ENCODE measurements at places on chromosomes 7 and 10.

GRCh38 chr7:47937711-47938573 is 10.3 kb downstream of the PKD1L1 start:
- DNase-seq: no peak

GRCh38 chr10:44418637-44419036 is 33.7 kb upstream of the CXCL12 start:
- DNase-seq: no peak

- DNase-seq: peak; percentile 95
These were observed 10.3 kb downstream of the AKR1B1 start for GRCh38 chr7:134448356-134449229.

GRCh38 chr7:77684030-77684429 is 12.2 kb upstream of the RSBN1L start:
- peak; percentile 87 for DNase-seq

DNA sequence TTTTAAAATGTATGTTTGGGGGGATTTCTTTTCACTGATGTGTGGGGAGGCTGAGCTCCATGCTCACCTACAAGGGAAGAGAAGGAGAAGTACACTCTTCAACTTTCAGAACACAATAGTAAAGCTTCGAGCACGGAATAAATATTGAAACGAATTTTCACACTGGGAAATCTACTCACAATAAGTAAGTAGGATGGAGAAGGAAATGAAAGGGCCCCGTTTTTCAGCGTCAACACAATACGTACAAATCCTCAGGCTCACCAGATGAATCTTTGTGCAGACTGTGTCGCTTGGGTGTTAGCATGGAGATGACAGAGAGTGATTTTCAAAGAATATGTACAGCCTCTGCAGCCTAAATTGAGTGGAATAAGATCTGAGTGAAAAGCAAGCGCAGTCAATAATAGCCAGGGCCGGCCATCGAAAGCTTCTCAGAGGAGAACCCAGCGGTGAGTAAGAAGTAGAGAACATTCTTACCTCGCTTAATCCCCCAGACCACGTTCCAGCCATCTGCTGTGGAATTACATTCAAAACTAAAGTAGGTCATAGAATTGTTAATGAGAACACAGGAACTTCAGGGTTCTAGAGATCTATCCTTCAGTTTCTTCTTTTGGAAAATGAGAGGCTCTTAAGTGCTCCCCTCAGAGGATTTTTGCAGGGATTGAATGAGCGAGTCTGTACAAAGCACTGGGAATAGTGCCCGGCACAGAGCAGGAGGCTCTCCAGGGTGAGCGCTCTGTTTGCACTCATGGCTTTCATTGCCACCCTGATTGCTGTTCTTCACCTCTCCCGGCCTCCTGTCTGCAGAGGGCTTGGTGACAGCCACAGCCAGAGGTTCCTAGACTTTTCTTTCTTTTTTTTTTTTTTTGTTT is 292.8 kb downstream of the SFMBT2 start:
- no peak for DNase-seq

- no peak for DNase-seq
These were observed 52.5 kb downstream of the CDHR3 start for GRCh38 chr7:106015381-106016218.

DNA sequence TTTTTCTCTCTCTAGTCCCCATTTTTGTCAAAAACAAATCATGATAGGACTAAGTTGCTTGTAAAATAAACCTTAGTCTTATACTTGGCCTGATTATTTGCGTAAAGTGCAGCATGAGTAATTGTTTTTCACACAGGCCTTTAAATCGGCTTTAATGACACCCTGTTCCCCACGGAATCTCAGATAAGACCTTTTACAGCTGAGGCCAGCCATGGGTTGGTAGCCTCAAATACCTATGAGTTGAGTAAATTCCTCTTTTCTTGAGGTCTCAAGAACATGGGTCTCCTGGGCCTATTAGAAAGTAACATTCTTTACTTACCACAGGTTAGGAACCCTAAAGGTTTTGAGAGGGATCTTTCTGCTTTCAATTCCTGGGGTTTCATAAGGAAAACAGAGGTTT is 761.0 kb upstream of the PHF14 start:
- no peak for DNase-seq

DNA sequence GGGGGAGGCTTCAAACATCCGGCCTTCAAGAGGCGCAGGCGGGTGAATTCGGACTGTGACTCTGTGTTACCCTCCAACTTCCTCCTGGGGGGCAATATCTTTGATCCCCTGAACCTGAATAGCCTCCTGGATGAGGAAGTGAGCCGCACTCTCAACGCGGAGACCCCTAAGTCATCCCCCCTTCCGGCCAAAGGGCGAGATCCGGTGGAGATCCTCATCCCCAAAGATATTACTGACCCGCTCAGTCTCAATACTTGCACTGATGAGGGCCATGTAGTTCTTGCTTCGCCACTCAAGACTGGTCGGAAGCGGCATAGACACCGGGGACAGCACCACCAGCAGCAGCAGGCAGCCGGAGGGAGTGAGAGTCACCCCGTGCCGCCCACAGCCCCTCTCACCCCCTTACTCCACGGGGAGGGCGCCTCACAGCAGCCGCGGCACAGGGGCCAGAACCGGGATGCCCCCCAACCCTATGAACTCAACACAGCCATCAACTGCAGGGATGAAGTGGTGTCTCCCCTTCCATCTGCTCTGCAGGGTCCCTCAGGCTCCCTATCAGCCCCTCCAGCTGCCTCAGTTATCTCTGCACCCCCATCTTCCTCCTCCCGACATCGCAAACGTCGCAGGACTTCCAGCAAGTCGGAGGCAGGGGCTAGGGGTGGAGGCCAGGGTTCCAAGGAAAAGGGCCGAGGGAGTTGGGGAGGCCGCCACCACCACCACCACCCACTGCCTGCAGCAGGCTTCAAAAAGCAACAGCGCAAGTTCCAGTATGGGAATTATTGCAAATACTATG is 1.1 kb downstream of the MEPCE start:
- no peak for DNase-seq

DNA sequence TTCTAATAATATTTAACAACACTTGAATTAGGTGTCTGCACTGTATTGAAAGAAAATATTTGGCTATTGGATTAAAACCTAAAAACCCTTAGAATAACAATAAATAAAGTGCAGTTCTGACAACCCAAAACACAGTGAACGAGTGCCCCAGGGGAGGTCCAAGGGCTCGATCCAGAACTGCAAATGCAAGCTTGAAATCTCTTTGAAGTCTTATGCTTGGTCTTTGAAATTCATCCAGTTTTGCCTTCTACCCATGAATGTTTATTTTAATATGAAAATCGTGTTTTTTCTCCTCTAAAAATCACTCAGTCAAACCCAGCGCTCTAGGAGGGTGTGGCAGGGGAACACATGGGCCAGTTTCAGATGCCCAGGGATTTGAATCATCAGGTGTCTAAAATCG is 119.5 kb downstream of the MTPAP start:
- DNase-seq: no peak

DNA sequence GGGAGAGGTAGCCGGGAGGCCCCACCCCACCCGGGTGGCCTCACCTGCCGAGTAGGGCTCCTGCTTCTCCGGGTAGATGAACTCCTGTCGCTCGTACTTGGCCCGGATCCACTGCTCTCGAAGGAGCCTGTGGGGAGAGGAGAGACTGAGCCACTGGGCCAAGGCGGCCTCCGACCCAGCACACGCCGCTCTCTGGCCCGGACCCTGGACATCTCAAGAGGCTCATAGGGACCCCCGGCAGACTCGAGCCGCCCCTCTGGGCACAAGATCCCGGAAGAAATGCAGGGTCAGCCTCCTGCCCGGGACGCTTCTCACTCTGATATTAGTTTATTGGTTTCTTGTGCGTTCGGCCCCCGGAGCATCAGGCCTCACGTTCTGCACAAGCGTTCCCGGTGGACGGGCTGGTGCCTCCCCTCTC is 34.5 kb downstream of the ADAP1 start:
- no peak for DNase-seq

DNA sequence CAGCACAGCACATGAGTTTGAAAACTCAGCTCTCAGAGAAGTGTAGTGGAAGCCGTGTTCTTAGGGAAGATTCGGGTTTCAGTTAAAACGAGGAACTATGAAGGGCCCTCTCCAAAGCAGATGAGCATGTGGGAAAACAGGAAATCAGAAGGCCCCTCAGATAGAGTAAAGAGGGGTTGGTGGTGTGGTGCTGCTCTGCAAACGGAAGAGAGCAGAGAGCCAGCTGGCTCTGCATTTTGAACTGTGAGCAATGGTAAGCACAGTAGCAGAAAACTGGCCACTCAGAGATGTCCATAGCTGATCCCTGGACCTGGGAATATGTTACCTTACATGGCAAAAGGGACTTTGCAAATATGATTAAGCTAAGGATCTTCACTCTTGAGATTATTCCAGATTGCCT is 27.9 kb upstream of the CUL1 start:
- DNase-seq: no peak

DNA sequence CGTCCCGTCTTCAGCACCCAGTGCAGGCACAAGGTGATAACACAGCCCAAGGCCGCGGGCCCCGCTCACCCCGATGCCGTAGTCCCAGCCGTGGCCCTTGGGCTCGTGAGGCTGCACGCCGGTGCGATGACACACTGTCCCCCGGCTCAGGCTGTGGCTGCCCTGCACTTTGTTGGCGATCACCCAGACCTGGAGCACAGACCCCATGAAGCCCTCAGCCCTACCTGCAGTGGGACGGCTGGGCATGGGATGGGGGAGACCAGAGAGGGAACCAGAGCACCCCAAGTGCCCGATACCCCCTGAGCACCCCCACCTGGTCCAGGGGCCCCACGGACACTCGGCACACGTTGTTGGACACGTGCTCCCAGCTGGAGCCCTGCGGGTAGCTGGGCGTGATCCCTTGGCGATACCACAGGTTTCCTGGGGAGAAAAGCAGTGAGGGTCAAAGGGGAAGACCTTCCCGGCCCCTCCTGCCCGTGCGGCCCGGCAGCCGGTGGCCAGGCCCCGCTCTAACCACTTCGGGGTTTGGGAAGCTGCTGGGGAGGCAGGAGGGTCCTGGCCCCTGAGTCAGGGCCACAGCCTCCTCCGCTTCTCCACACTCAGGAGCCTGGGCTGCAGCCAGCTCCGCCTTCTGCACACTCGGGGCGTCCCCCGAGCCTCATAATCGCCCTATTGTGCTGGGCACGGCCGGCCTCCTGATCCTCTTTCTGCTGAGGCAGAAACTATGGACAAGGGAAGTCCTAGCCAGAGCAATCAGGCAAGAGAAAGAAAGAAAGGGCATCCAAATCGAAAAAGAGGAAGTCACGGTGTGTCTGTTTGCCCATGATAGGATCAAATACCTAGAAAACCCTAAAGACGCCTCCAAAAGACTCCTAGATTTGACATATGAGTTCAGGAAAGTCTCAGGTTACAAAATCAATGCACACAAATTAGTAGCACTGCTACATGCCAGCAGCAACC is 6.7 kb downstream of the BHLHA15 start:
- no peak for DNase-seq

DNA sequence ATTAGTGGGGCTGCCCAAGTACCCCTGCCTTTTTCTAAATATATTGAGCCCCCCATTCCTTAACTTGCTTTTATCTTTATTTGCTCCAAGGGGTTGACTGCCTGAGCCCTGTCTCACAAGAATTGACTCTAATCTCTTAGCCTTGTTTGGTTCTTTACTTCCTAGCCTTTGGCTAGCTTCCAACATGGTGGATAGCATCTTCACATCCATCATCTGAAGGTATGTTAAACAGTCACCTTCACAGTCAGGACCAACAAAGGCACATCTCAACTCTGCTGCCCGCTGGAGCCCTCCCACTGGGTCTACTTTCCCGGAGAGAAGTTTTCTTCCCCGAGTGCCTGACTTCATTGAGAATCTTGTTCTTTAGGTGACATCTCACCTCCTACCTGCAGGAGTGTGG is 329.5 kb downstream of the GPR158 start:
- DNase-seq: no peak

- DNase-seq: no peak
These were observed 32.2 kb downstream of the BAIAP2L1 start for GRCh38 chr7:98368716-98369115.

DNA sequence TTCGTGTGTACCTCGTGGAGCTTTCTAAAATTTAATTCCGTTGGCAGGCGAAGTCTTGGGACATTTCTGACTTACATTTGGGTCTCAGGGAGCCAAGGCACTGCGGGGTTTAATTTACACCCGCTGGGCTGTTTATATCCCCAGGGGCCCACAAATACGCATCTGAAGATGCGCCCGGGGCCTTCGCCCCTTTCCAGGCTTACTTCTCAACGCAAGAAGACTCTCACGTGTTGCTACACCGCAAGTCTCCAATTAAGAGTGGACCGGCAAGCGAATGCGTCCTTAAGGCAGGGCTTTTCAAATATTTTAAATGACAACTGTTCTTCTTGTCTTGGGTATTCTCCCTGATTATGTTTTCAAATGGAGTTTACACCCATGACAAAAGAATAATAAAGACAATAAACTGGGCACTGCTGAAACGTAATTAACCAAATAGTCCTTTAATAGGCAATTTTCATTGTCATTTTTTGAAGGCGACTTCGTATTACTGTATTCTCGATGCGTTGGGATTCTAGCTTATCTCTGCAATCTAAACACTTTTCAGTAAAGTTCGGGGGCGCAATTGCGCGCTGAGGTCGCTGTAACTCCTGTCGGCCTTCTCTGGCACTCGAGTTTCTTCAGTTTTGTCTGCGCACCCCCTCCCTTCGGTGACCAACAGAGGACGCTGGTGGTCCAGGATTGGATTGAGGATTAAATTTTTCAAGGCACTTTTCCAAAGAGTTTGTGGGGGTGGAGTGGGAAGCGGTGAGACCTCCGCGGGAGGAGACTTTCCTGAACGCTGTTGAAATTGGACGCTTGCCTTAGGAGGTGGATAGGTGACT is 837 bp upstream of the IGFBP3 start:
- peak; percentile 69 for DNase-seq

- no peak for DNase-seq
These were observed 98.2 kb downstream of the GLRX3 start for GRCh38 chr10:130234171-130234965.

DNA sequence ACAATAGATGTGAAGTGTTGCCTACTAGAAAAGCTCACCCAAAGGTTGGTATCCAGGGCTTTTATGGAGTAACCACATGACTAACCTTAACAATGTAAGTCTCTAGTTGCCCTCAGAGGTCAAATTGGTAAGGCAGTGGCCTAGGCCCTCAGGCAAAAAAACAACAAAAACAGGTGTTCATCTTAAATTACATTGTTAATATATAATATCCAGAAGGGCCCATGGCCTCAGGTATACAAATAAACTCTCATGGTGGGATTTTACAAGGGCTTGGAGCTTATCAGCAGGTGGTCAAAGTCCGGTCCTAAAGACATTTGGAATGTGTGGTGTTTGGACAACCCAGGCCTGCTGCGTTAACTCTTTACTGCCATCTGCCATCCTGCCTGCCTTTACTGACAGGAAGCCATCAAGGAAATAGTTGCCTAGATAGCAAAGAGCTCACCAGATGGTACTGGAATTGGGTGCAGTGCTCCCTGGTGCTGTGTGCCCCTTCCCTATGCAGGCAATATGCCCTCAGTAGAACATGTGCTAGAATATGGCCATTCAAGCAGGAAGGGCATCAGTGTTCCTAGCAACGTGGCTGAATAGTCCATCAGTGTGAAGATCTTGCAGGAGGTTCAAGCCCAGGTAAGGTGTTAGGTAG is 36.2 kb downstream of the TOMM7 start:
- DNase-seq: no peak

GRCh38 chr7:90677486-90678404 is 81.6 kb downstream of the CDK14 start:
- peak; percentile 42 for DNase-seq

GRCh38 chr10:121772884-121773283 is 154.9 kb downstream of the ATE1 start:
- DNase-seq: no peak
